ENCODE measurements at places on chromosomes 1 and 21. TPM values are rescaled to one million over a fixed set of nuclear protein-coding genes. Genes with fewer than 3 reads are reported as not detected.

UBQLN4 gene
- total RNA-seq: 8.8 TPM

SPRR1B gene
- total RNA-seq: not detected

RNU1-3 gene
- under 0.01 TPM for total RNA-seq

OR2AK2 gene
- total RNA-seq: not detected

OLFML2B gene
- 0.56 TPM for total RNA-seq

ERVH48-1 gene
- total RNA-seq: under 0.01 TPM

CAPN9 gene
- not detected for total RNA-seq

PSRC1 gene
- 34.6 TPM for total RNA-seq

Measured in IMR-90 (cell line).